ENCODE measurements at places on chromosomes 11 and 22.

- no peak overlapping the region for H3K4me3 ChIP-seq
- H3K27me3 ChIP-seq: no peaks in the 10 kb centered on the region
- no peak for DNase-seq
Measured at GRCh38 chr11:82792319-82792718, 58.7 kb upstream of the FAM181B start.

DNA sequence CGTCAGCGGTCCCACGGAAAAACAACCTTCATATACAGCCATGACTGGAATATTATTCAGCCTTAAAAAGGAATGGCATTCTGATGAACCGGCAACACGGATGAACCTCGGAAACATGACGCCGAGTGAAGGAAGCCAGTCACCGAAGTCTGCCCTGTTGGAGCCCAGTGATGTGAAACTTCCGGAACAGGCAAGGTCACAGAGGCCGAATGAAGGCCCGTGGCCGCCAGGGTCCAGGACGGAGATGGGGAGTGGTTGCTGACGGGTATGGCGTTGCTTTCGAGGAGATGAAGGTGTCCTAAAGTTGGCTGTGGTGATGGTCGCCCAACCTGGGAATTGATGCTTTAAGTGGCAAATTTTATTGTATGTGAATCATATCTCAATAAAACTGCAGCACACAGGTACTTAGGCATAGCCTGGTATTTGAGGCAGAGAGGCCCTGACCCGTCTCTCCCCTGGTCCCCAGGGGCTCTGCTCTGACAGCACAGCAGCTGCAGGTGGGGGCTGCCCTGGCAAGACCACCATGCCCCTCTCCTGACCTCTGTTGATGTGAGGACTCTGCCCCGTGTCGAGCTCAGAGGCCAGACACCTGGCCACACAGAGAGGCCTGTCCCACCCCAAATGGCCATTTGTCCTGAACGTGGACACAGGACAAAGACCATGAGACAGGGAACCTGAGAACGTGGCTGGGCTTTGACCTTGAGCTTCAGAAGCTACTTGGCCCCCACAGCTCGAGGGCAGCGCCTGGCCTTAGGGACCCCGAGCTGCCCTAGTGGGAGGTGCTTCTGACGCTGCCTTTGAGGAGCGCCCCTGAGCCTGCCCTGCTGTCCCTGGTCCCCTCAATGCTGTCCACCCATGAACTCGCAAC is 1090.8 kb downstream of the BRD1 start:
- no peaks in the 10 kb centered on the region for H3K4me1 ChIP-seq
- peaks cover 4% of the 10 kb centered on the region for H3K27me3 ChIP-seq
- no peak overlapping the region for H3K27ac ChIP-seq
- peaks cover 13% of the 10 kb centered on the region for H3K36me3 ChIP-seq
- H3K4me3 ChIP-seq: no peak overlapping the region

GRCh38 chr11:109435121-109435742 is 13.2 kb downstream of the C11orf87 start:
- H3K36me3 ChIP-seq: no peaks in the 10 kb centered on the region
- H3K27me3 ChIP-seq: no peaks in the 10 kb centered on the region
- no peak overlapping the region for H3K4me3 ChIP-seq
- DNase-seq: no peak
- H3K4me1 ChIP-seq: no peaks in the 10 kb centered on the region

- no peaks in the 10 kb centered on the region for H3K4me1 ChIP-seq
- no peaks in the 10 kb centered on the region for H3K36me3 ChIP-seq
- no peak within 1 kb of the TSS for H3K27ac ChIP-seq
- no peak within 1 kb of the TSS for H3K4me3 ChIP-seq
- no peak for DNase-seq
Measured at GRCh38 chr11:118343981-118344515, at the start of gene CD3G. Gene CD3G (plus strand): TSS chr11:118344344. CDS start chr11:118344424, 80 bp downstream.

- peaks cover 2% of the 10 kb centered on the region for H3K27me3 ChIP-seq
- H3K36me3 ChIP-seq: peaks cover 8% of the 10 kb centered on the region
- H3K27ac ChIP-seq: no peak overlapping the region
- no peaks in the 10 kb centered on the region for H3K4me1 ChIP-seq
Measured at GRCh38 chr11:129804012-129804411, 11.6 kb upstream of the TMEM45B start.

DNA sequence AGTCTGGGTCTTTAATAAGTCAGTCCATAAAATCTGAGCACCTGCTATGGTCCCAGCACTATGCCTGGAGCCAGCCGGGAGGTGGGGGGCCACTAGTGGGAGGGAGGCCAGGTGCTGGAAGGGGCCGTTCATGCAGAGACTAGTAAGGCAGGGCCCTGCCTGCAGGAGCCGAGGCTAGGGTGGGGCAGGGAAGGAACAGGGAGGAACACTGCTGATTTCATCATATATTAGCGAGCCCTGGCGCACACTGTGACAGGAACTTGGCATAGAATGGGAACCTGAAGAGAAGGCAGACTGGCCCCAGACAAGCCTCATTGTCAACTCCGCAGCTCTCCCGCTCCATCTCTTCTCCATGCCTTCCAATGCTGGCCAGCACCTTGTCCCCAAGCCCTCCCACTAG is 7.1 kb downstream of the VSIG10L2 start:
- no peak for DNase-seq
- H3K27ac ChIP-seq: no peak overlapping the region
- no peak overlapping the region for H3K4me3 ChIP-seq
- peaks cover 14% of the 10 kb centered on the region for H3K36me3 ChIP-seq

DNA sequence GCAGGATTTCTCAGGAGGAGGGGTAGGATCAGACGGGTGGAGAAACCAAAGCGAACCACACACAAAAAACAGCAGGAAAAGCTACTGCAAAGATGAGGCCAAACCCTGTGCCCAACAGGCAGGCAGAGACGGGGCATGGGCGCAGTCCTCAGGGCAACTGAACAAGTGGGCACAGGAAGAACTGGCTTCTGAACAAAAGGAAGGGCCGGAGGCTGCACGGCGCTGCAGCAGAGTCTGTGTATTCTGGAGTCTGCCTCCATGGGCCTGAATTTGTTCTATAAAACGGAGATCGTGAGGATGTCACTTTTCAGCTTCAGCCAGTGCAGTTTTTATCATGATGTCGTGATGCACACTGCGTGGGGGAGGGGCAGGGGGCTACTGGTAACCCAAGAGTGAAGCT is 1026.0 kb downstream of the TBC1D22A start:
- no peaks in the 10 kb centered on the region for H3K36me3 ChIP-seq
- H3K27me3 ChIP-seq: no peaks in the 10 kb centered on the region
- H3K4me1 ChIP-seq: no peaks in the 10 kb centered on the region
- DNase-seq: no peak
- H3K4me3 ChIP-seq: no peak overlapping the region

- H3K27ac ChIP-seq: no peak overlapping the region
- no peak for DNase-seq
- H3K27me3 ChIP-seq: peaks cover 7% of the 10 kb centered on the region
- H3K4me1 ChIP-seq: no peaks in the 10 kb centered on the region
- H3K36me3 ChIP-seq: no peaks in the 10 kb centered on the region
Measured at GRCh38 chr22:41247703-41248102, 7.0 kb upstream of the CHADL start.

GRCh38 chr11:76788661-76789442 is 5.7 kb downstream of the TSKU start:
- H3K27me3 ChIP-seq: peaks cover 20% of the 10 kb centered on the region
- no peak overlapping the region for H3K4me3 ChIP-seq
- no peak for DNase-seq
- peaks cover 9% of the 10 kb centered on the region for H3K36me3 ChIP-seq

DNA sequence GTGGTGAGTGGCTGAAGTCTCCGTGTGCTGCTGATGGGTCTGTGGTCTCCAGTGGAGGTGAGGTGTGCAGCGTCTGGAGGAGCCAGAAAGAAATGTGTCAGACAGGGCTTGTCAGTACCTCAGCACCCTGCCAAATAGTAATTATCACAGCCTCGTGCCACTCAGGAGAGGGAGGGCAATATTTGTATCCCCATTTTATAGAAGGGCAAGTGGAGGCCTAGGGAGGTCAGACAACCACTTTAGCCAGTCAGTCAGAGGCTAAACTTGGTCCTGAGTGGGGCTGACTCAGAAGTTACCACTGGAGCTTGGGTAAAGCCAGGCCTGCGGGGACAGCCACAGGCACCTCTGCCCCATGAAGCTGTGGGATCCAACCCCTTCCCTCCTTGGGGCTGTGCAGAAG is 11.5 kb upstream of the ELF5 start:
- no peak overlapping the region for H3K27ac ChIP-seq
- H3K27me3 ChIP-seq: no peaks in the 10 kb centered on the region
- H3K4me3 ChIP-seq: no peak overlapping the region
- H3K36me3 ChIP-seq: no peaks in the 10 kb centered on the region
- H3K4me1 ChIP-seq: no peaks in the 10 kb centered on the region

DNA sequence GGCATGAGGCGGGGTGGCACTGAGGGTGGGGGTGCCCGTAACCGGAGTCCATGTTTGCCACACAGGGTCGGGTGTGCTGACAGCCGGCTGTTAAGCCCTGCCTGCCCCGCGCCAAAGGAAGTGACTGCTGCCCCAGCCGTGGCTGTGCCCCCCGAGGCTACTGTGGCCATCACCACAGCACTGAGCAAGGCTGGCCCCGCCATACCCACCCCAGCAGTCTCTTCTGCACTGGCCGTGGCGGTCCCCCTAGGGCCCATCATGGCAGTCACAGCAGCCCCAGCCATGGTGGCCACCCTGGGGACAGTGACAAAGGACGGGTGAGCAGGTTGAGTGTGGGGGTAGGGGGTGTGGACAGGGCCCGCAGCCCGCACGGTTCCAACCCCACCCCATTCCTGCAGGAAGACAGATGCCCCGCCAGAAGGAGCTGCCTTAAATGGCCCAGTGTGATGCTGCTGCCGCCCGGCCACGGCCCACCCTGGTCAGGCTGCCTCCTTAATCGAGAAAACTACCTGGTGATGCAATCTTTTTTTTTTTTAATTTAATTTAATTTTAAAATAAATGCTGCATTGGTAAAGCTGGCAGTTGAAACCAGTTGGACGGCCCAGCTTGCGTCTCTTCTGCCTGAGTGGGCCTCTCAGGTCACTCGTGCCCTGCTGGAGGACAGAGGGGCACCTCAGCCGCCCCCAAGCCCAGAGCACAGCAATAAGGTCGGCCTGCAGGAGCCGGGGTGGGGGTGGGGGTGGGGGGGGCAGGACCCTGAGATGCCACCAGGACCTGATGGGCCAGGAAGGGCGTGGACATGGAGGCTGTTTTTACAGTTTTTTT is 30.8 kb downstream of the SBF1 start:
- H3K36me3 ChIP-seq: no peaks in the 10 kb centered on the region
- no peak overlapping the region for H3K4me3 ChIP-seq
- H3K27me3 ChIP-seq: peaks cover 39% of the 10 kb centered on the region
- DNase-seq: no peak
- no peak overlapping the region for H3K27ac ChIP-seq

GRCh38 chr11:40619654-40620053 is 839.8 kb downstream of the LRRC4C start:
- no peak overlapping the region for H3K4me3 ChIP-seq
- no peak overlapping the region for H3K27ac ChIP-seq
- no peak for DNase-seq
- no peaks in the 10 kb centered on the region for H3K36me3 ChIP-seq
- H3K4me1 ChIP-seq: no peaks in the 10 kb centered on the region
- H3K27me3 ChIP-seq: no peaks in the 10 kb centered on the region

- peak within 1 kb of the TSS; percentile 97 for H3K4me3 ChIP-seq
- H3K27ac ChIP-seq: peak within 1 kb of the TSS; percentile 97
- H3K27me3 ChIP-seq: peaks cover 3% of the 10 kb centered on the region
- DNase-seq: no peak
Measured at GRCh38 chr11:106077609-106078455, at the start of gene AASDHPPT. Gene AASDHPPT (plus strand): TSS chr11:106077662. CDS start chr11:106077711, 49 bp downstream.

DNA sequence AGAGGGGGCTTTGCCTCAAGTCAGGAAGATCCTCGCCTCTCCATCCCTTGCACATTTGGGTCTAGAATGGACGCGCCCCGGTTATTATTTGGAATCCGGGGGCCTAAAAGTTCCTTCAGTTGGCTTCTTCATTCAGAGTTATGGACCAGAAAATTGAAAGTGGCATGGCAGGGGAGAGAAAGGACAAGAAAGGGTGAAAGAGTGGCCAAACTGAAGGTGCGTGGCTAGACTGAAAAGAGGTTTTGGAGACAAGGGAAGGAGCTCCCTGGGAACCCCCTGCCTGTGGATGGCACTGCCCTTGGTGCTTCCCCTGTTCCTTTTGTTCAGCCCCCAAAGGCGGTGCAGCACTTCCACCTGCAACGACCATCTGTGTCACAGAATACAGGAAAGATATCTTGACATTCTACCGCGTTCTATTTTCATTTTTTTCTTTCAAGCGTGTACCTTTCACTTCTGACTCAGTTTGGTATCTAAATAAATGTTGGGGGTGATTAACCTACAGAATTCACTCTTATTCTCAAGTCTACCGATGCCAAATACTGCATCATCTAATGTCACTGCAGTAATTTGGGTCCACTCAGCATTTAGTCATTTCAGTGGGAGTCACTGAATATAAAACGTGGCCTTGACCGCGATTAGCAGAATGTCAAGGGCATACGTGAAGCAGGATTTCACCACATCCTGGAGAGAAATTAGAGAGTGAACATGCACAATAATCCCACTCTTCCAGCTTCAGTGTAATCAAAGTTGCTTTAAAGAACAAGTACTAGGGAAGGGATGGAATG is 88.1 kb upstream of the ARHGAP32 start:
- H3K27me3 ChIP-seq: peaks cover 5% of the 10 kb centered on the region
- DNase-seq: no peak
- peak overlapping the region; percentile 70 for H3K27ac ChIP-seq
- no peaks in the 10 kb centered on the region for H3K36me3 ChIP-seq

GRCh38 chr11:107740271-107740670 is 28.4 kb upstream of the SLN start:
- peaks cover 20% of the 10 kb centered on the region for H3K4me1 ChIP-seq
- no peaks in the 10 kb centered on the region for H3K36me3 ChIP-seq
- H3K27me3 ChIP-seq: peaks cover 3% of the 10 kb centered on the region
- H3K4me3 ChIP-seq: no peak overlapping the region
- no peak for DNase-seq

- no peak overlapping the region for H3K27ac ChIP-seq
- H3K4me3 ChIP-seq: no peak overlapping the region
- no peak for DNase-seq
- no peaks in the 10 kb centered on the region for H3K36me3 ChIP-seq
- no peaks in the 10 kb centered on the region for H3K27me3 ChIP-seq
Measured at GRCh38 chr11:21401496-21401895, 732.1 kb downstream of the NELL1 start.

- no peak overlapping the region for H3K27ac ChIP-seq
- H3K27me3 ChIP-seq: peaks cover 3% of the 10 kb centered on the region
- H3K4me3 ChIP-seq: no peak overlapping the region
- no peaks in the 10 kb centered on the region for H3K36me3 ChIP-seq
Measured at GRCh38 chr11:121141066-121141465, 40.0 kb downstream of the TECTA start.

- no peak overlapping the region for H3K4me3 ChIP-seq
- H3K36me3 ChIP-seq: peaks cover 4% of the 10 kb centered on the region
- H3K4me1 ChIP-seq: no peaks in the 10 kb centered on the region
- H3K27me3 ChIP-seq: no peaks in the 10 kb centered on the region
Measured at GRCh38 chr11:35090125-35090524, 48.8 kb upstream of the CD44 start.

DNA sequence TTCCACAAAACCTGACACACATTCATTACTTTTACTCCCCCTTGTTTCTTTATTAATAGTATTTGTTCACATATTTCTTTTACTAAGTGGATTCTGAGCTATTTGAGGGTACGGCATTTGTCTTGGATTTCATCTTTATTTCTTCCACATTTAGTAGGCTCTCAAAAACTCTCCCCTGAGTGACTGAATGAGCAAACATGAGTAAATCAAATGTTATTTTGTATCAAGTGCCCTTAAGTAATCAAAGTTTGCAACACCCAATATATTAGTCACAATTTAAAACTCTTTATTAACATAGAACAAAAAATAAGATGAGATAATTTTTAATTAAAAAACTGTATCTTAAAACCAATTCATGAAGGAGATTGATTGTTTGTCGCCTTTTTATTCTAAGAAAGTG is 1101.9 kb upstream of the TENM4 start:
- no peaks in the 10 kb centered on the region for H3K4me1 ChIP-seq
- H3K36me3 ChIP-seq: no peaks in the 10 kb centered on the region
- H3K4me3 ChIP-seq: no peak overlapping the region
- H3K27me3 ChIP-seq: no peaks in the 10 kb centered on the region
- no peak for DNase-seq
